Sigmoid colon (tissue), 7 donors: ENCODE measurements at places on chromosomes 13 and 19. TPM values are rescaled to one million over a fixed set of nuclear protein-coding genes. Genes with fewer than 3 reads are reported as not detected.

Gene AP1M2
- total RNA-seq: not detected

Gene LHFPL6
- 56.6 TPM for total RNA-seq

Gene OLFM2
- 8.6 TPM for total RNA-seq

Gene EDNRB
- total RNA-seq: 17.2 TPM

Gene MAP4K1
- 1.4 TPM for total RNA-seq

Gene ZNF677
- total RNA-seq: 28.5 TPM

Gene DAND5
- total RNA-seq: 1.7 TPM

Gene BEST2
- total RNA-seq: not detected

Gene COX7A1
- total RNA-seq: 88.5 TPM

Gene CFD
- 131 TPM for total RNA-seq

GRCh38 chr13:54004026-54004699 is 975.5 kb downstream of the OLFM4 start:
- H3K36me3 ChIP-seq: no peaks in the 10 kb centered on the region
- no peaks in the 10 kb centered on the region for H3K27me3 ChIP-seq
- H3K4me3 ChIP-seq: no peak overlapping the region
- no peak overlapping the region for H3K27ac ChIP-seq
- DNase-seq: no peak
- H3K4me1 ChIP-seq: no peaks in the 10 kb centered on the region

DNA sequence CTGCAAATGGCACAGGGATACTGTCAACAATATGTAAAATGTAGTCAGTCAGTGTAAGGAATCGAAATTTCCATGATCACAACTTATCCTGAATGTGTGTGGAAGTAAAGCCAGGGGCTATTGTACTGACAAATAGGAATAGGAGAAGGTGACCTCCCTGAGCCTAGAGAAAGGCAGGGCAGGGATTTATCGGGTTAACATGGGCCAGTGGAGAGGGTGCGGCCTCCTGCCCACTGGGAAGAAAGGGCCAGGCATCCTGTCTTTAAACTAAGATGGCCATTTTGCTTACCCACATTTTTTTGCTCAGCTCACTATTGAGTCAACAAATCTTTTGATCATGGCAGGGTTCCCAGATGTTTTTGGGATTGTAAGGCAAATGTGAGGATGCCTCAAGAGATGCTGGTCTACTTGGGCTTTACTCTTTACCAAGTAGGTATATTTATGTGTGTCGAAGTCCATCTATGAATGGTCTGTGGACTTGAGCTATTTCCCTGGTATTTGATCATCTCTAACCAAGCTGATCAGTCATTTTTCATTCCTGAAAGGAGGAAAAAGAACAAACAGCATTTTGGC is 116.6 kb upstream of the RNF113B start:
- H3K36me3 ChIP-seq: no peaks in the 10 kb centered on the region
- no peaks in the 10 kb centered on the region for H3K27me3 ChIP-seq
- no peak for DNase-seq
- no peak overlapping the region for H3K27ac ChIP-seq
- peaks cover 23% of the 10 kb centered on the region for H3K4me1 ChIP-seq
- no peak overlapping the region for H3K4me3 ChIP-seq

DNA sequence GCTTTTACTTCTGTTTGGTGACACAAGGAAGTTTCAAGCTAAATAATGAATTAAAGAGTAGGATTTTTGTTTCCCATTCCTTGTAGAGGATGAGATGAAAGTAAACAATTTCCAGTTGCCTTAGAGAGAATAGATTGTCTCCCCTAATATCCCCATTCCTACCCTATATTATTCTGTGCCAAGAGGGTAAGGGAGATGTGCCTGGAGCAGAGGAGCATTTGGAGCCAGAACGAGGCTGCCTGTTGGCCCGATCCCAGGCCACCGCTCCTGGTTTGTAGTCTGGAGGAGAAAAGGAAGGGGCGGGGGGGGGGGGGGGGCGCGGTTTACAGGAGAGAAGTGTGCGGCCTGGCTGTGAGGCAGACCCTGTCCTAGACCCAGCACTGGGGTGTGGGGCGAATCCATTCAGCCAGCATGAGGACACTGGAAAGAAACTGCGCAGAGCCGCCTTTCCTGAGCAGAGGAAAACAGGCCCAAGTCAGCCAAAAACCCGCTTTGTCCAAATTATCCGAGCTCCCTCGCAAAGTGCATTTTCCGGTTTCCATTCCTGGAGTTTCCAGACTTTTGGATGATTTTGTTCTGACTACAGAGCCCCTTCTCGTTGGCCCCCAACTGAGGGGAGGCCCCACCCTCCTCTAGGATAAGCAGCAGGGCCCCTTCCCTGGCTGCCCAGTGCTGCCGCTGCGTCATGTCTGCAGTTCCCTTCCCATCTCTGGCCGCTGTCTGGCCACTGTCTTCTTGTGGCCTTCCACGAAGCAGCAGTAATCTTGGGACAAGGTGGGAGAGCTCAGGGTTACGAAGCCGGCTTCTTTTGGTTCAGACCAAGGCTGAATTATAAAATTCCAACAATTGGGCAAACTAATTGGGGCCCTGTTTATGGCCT is 23.0 kb downstream of the NFIX start:
- no peaks in the 10 kb centered on the region for H3K27me3 ChIP-seq
- no peaks in the 10 kb centered on the region for H3K36me3 ChIP-seq
- H3K4me3 ChIP-seq: peak overlapping the region; percentile 22
- DNase-seq: peak; percentile 93
- peak overlapping the region; percentile 98 for H3K27ac ChIP-seq
- peaks cover 90% of the 10 kb centered on the region for H3K4me1 ChIP-seq

GRCh38 chr19:58579473-58580142 is 6.5 kb upstream of the MZF1 start:
- peak overlapping the region; percentile 81 for H3K27ac ChIP-seq
- H3K27me3 ChIP-seq: no peaks in the 10 kb centered on the region
- no peak overlapping the region for H3K4me3 ChIP-seq
- peaks cover 48% of the 10 kb centered on the region for H3K4me1 ChIP-seq

- no peaks in the 10 kb centered on the region for H3K4me1 ChIP-seq
- peak; percentile 75 for DNase-seq
- H3K27me3 ChIP-seq: no peaks in the 10 kb centered on the region
- peaks cover 52% of the 10 kb centered on the region for H3K36me3 ChIP-seq
These were observed 4.6 kb downstream of the SAFB start for GRCh38 chr19:5627395-5627904.

- H3K36me3 ChIP-seq: no peaks in the 10 kb centered on the region
- no peak overlapping the region for H3K4me3 ChIP-seq
- no peak overlapping the region for H3K27ac ChIP-seq
- DNase-seq: no peak
- no peaks in the 10 kb centered on the region for H3K27me3 ChIP-seq
- H3K4me1 ChIP-seq: no peaks in the 10 kb centered on the region
These were observed 185.2 kb downstream of the KLF12 start for GRCh38 chr13:73948848-73949529.

DNA sequence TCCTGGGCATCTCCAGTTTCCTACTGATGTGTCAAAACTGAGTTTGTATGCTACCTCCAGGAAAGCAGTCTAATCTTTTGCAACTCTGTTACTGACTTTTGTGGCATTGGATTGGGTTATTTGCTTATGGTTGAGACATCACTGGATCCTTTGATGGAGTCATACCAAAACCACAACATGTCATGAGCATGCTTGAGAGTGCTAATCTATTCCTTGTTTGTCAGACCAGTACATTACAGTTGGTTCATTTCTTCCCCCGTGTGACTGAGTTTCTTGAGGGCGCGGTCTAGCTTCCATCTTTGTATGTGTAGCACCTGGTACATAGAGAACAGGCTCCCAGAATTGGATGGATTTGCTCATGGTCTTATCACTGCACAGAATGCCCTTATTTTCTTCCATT is 43.2 kb downstream of the SUGT1 start:
- no peak for DNase-seq
- no peaks in the 10 kb centered on the region for H3K27me3 ChIP-seq
- no peak overlapping the region for H3K4me3 ChIP-seq
- no peaks in the 10 kb centered on the region for H3K4me1 ChIP-seq
- no peak overlapping the region for H3K27ac ChIP-seq

DNA sequence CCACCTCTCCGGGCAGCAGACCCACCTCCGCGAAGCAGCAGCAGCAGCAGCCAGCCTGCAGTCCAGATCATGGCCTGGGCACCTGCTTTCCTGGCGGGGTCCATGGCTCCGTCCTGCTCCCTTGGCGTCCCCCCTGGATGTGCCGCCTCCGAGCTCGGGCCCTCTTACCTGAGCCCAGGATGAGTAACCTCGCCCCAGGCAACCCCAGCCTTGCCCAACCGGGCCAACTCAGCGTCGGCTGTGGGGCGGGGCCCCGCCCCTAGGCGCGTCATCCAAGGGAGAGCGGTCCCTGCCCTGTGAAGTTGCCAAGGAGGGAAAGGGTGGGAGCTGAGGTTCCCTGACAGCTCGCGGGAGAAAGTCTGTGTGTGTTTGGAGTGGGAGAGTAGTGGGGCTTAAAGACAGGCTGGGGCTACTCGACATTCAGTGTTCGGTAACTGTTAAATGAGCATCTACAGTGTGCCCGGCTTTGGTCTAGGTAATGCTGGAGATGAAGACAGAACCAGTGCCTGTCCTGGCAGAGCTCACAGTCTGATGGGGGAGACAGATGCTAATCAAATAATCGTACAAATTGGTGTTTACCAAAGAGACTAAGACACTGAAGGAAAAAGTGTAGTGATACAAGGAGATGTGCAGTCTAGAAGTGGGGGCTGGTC is at the start of gene LYPD3:
Gene LYPD3 (minus strand): TSS at position 141 of the 653 bp plus-strand sequence. CDS start 37 bp downstream, at position 104.
- H3K27ac ChIP-seq: peak within 1 kb of the TSS; percentile 88
- peak within 1 kb of the TSS; percentile 66 for H3K4me3 ChIP-seq
- DNase-seq: no peak
- peaks cover 15% of the 10 kb centered on the region for H3K4me1 ChIP-seq

DNA sequence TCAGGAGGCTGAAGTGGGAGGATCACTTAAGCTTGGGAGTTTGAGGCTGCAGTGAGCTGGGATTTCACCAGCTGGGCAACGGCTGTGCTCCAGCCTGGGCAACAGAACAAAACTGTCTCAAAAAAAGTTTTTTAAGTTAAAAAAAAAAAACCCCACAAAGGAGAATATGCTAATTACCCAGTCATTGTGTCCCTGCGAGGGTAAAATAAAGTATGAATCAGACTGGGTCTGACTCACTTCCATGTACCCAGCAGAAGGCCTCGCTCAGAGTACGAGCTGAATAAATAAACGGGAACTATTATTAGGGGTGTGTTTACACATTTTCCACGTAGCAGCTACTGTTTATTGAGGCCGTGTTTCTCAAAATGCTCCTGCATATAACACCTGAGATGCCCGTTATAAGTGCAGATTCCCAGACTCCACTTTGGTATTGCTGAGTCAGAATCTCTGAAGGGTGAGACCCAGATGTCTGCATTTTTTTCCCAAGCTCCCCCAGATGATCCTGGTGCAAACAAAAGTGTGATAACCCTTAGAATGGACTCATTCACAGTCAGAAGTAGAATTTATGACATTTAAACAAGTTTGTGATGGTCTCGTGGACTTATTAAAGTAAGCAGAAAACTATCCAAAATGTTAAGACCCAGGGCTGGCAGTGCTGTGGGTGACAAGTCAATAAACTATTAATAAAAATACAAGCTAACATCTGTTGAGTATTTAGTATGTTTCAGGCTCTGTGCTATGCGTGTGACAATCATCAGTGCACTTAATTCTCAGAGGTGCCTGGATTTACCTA is 28.2 kb downstream of the KCNC3 start:
- no peak for DNase-seq
- no peaks in the 10 kb centered on the region for H3K27me3 ChIP-seq
- no peak overlapping the region for H3K4me3 ChIP-seq
- H3K36me3 ChIP-seq: no peaks in the 10 kb centered on the region

GRCh38 chr13:44921931-44922758 is 67.1 kb downstream of the NUFIP1 start:
- peaks cover 38% of the 10 kb centered on the region for H3K4me1 ChIP-seq
- no peaks in the 10 kb centered on the region for H3K27me3 ChIP-seq
- peak overlapping the region; percentile 89 for H3K27ac ChIP-seq
- no peaks in the 10 kb centered on the region for H3K36me3 ChIP-seq
- peak; percentile 79 for DNase-seq
- no peak overlapping the region for H3K4me3 ChIP-seq

DNA sequence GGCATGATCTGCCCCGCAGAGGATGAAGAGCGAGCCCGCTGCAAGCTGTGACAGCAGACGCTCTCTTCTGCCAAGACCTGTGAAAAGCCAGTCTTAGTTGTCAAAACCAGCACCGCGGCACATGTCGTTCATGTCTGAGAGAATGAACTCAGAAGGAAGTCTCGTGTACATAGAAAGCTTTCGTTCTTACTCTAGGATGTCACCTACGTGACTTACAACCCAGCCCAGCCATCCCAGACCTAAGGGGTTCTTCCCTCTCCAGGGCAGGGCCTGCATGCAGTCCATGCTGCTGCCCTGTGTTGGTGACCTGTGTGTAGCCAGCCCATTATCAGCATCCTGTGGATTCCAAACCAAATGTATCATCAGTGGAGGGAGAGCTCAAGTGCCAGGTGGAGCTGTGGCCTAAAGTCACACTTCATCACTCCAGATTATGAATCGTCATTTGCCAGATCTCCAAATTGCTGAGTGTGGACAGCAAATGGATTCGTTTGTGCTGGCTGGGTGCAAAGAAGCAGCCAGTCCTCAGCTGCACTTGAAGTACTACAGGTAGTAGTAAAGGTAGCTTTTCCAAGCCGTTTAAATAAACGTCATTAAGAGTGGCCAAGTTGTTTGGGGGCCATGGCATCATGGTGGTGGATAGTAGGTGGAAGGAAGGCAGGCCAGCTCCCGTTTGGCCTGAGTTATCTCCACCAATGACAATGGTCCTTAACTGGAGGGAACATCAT is 73.9 kb upstream of the GPR183 start:
- H3K27me3 ChIP-seq: no peaks in the 10 kb centered on the region
- H3K4me1 ChIP-seq: no peaks in the 10 kb centered on the region
- H3K4me3 ChIP-seq: no peak overlapping the region
- H3K27ac ChIP-seq: no peak overlapping the region
- peaks cover 39% of the 10 kb centered on the region for H3K36me3 ChIP-seq

- no peaks in the 10 kb centered on the region for H3K27me3 ChIP-seq
- H3K36me3 ChIP-seq: no peaks in the 10 kb centered on the region
- H3K27ac ChIP-seq: peak overlapping the region; percentile 98
These were observed 29.4 kb downstream of the ZNF557 start for GRCh38 chr19:7098701-7099596.

DNA sequence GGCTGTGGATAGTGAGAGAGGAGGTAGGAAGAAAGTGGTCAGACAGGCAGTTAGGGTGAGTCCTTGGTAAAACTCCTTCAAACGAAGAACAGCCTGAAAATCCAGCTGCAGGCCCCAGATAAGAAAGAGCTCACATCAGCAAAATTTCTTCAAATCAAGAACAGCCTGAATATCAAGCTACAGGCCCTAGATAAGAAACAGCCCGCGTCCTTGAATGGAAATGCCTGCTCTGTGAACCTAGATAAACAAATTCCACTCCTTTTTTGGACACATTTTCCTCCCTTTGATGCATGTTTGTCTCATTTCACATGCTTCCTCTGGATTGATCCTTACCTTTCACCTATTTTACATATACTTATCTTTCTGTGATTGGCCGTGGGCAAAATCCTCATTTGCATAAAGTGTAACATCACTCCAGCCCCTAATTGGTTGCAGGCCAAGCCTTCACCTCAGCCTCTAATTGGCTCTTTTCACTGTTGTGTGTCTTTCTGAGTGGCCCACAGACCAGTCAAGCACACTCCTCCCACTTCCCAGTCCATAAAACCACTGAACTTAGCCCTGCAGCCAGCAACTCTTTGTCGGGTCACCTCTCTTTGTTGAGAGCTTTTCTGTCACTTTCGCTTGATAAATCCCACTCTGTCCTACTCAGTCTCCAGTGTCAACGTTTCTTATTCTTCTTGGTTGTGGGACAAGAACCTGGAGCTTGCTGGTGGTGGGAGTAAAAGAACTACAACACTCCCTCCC is 6.0 kb upstream of the SULT2A1 start:
- no peaks in the 10 kb centered on the region for H3K36me3 ChIP-seq
- no peaks in the 10 kb centered on the region for H3K27me3 ChIP-seq
- H3K4me1 ChIP-seq: no peaks in the 10 kb centered on the region
- H3K4me3 ChIP-seq: no peak overlapping the region
- H3K27ac ChIP-seq: no peak overlapping the region
- DNase-seq: peak; percentile 5
